ENCODE measurements at places on chromosomes 7 and 10. TPM values are rescaled to one million over a fixed set of nuclear protein-coding genes. Genes with fewer than 3 reads are reported as not detected.

CLDN4 gene
- total RNA-seq, result 0.14 TPM

PCBD1 gene
- total RNA-seq, result 141 TPM

ACHE gene
- total RNA-seq, result 21.5 TPM

PDZD7 gene
- 0.94 TPM for total RNA-seq

DNA sequence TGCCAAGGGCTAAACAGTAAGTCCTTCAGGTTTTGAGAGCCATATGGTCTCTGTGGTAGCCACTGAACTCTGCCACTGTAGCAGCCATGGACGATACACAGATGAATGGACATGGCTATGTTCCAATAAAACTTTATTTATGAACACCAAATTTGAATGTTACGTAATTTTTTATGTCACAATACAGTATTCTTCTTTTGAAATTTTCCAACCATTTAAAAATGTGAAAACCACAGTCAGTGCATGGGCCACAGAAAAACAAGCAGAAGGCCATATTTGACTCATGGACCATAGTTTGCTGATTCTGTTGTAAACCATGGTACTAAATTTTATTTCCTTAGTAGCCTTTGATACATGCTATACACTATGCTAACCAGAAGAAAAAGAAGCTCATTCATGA is 361.8 kb downstream of the MAGI2 start:
- DNase-seq, result no peak

DNA sequence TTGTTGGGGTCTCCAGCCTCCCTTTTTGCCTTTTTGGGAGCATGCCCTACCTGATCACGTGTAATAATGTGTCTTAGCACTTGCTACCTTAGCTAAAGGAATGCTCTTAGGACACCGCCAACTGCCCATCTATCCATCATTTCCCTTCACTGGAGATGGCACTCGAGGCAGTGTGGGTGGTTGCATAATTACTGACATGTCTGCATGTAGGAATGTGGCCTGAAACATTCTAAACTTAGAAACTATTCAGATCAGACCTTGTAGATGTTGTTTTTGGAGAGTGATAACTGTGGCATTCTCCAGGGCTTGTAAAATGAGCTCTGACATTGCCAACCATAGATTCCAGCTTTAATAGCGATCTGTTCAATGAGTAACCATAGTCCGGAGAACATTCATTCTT is 365.8 kb downstream of the BBS9 start:
- no peak for DNase-seq

- no peak for DNase-seq
Measured at GRCh38 chr10:96047004-96047649, 3.7 kb downstream of the CCNJ start.

DNA sequence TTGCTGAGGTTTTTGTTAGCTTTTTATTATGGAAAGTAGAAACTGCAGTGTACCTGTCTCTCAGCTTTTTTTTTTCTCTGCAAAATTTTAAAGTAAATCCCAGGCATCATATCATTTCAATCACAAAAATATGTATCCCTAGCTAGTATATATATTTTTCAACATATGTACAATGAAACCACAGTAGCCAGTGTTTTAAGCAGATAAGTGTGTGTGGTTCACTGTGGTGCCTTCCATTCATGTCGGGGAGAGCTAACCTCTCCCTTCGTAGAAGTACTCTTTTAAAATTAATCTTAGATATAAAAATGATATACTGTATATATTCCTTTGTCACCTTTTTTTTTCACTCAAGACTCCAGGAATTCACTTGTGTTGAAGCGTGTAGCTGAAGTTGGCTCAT is 22.7 kb downstream of the CUL1 start:
- no peak for DNase-seq

GRCh38 chr10:24569330-24569796 is 154.3 kb downstream of the ARHGAP21 start:
- no peak for DNase-seq

DNA sequence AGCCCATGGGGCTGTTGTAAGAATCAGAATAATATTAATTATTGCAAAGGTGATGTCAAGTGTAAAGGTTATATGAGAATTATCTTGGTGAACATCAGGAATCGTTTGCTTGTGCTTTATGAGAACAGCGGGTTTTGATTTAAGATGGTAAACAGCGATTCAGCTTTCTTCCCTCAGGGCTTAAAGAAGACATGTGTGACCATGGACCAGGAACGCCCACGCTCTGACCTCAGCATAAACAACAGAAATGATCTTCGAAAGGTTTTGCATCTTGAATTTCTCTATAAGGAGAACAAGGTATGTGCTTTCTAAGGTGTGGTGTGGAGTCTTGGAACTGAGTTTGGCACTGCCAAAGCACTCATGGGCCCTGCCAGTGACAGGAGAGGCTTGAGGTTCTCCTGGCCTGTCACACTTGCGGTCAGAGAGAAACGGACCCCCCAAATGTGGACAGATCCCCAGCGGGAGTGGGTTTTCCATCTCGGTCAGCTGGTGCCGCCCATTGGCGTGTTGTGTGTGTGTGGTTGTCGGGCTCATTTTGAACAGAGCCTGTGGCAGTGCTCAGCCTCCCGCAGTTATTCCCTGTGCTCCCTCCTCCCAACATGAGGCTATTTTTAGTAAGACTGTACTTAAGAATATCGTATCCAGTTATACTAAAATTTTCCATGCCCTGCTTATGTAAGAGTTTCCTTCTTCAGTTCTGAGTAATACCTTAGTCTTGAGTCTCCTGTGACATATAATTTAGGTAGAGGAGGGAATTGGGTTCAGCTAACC is 7.2 kb downstream of the MINDY4 start:
- DNase-seq, result no peak

- DNase-seq, result no peak
Measured at GRCh38 chr10:73485320-73485719, 10.5 kb downstream of the PPP3CB start.

Measured in right cardiac atrium (tissue), 5 donors.